ENCODE measurements at places on chromosomes 11 and 22.

GRCh38 chr22:19760951-19761724 lies 560 bp downstream of the TBX1 start:
- no peak for DNase-seq

DNA sequence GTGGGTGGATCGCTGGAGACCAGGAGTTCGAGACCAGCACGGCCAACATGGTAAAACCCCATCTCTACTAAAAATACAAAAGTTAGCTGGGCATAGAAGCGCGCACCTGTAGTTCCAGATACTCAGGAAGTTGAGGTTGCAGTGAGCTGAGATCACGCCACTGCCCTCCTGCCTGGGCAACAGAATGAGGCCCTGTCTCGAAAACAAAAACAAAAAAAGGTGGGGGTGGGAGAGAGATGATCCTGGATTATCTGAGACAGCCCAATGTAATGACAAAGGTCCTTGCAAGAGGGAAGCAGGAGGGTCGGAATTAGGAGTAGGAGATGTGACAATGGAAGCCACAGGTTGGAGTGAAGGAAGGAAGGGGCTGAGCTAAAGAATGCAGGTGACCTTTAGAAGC lies 87.6 kb upstream of the APOA1 start:
- DNase-seq, result no peak

DNA sequence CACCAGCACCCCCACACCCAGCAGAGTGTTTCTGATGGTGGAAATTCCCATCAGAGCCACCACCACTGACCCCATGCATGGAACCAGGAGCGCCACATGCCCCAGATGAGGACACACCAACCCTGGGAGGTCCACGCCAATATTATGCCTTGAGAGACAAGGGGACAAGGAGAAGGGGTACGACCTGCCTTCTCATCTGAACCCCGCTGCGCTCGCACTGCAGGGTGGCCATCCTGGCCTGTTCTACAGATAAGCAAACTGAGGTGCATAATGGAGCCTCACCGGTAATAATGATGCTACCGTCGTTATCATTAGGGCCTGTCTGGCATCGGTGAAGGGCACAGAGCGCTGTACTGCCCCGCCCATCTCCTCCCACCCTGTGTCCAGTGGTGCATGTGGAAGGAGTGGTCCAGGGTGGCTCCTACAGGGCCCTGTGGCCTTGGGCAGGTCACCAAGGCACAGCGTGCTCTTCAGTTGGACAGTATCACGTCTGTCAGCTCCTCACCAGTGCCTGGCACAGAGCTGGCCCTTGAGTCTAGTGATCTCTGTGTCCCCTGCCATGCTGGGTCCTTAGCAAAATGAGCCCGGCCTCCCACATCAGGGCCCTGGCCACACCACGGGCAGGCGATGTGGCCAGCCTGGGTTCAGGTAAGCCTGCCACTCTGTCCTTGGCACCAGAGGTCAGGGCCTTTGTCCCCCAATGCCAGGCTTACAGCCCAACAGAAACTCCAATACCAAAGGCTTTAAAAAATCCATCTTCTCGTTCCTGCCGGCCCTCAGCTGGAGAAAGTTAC lies 92.2 kb downstream of the PHF21B start:
- DNase-seq, result no peak

DNA sequence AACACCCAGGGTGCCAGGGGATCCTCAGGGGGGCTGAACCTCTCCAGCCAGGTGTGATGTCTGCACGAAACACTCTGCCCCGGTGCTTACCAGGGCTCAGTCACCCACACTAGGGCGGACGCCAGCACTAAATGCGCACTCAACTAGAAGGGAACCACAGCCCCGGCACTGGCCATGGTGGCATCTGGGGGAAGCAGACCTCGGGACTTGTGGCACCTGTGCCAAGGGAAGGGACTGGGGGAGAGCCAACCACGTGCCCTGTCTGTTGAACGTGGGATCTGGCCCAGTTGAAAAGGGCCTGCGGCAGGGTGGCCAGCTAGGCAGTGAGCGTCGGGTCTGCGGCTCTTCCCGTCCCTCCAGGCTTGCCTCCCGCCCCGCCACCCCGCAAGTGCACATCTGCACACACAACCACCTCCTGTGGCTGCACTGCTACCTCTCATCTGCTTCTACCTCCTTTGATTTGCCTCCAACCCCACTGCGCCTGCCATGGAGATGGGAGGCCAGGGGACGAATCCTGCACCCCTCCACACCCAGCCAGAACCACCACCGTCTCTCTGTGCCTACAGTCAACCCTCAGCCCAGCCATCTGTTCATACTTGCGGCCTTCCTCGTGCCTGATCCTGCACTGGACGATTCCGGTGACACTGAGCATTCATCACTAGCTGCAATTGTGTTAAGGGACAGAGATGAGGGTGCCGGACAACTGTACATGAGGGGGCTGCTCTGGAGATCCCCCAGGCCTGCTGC lies 15.0 kb upstream of the MOB2 start:
- DNase-seq, result no peak

DNA sequence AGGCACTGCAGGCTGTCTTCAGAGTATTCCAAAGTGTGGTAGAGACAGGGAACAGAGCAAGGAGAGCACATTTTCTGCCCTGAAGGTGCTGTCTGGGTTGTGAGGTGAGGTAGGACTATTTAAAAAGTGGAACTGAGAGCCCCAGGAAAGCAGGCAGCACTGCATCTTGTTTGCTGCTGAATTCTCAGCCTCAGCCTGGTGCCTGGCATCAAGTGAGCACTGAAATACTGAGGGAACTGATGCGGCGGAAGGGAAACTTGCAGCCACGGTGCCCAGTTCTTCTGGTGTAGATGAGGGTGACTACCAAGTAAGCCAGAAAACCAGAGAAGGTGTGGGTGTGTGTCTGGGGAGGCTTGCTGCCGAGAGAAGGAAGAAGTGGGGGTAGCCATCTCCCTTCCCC lies 59.5 kb downstream of the TNRC6B start:
- DNase-seq, result no peak

GRCh38 chr11:12922418-12922817 lies 86.7 kb upstream of the RASSF10 start:
- DNase-seq, result peak; percentile 69

- DNase-seq, result no peak
Observed at GRCh38 chr11:45345491-45345890, 59.4 kb upstream of the SYT13 start.

DNA sequence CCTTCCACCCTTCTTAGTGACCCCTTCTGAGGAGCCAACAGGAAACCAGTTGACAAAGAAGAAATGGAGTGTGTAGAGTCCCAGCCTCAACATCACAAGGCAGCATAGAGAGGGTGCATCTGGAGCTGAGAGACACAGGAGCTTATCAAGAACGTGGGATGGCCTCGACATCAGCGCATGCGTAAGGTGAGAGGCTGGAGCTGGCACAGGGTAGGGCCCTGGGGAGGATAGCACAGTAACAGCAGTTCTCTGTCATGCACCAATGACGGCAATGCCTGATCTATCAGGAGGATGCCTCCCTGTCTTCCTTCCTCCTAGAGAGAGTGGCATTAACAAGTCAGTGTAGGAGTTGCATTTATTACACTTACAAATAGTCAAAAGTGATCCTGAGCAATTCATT lies 426.1 kb downstream of the NTM start:
- no peak for DNase-seq

DNA sequence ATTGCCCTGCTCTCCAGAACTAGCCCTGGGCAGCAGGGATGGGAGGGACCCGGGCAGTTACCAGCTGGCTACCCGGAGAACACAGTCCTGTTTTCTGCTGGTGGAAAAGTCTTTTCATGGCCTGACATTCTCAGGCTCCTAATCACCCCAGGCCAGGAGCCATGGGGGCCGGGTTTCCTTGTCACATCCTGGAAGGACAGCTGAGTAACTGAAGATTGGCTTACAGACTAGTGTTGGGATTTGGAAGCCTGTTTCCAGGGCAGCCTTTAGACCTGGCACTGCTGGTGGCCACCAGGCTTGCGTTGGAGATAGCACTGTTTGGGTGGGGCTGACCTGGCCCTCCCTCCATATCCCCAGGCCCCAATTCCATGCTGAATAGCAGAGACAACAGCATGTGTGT lies 349.0 kb downstream of the CTTN start:
- no peak for DNase-seq

DNA sequence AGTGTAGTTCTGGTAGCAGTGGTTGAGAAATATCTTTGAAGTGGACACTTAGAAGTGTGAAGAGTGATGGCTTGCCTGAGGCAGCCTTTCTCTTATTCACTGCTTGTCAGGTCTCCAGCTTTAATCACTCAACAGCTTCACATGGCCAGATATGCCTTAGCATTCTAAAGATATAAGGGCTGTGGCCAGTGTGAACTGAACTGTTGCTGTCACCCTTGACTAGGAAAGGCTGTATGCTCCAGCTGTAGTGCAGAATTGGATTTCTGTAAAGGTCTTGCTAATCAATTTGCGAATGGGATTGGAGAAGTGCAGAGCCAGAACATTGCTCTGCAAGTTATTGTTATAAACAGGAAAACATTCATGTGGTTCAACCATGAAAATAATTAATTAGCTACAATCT lies 266.7 kb downstream of the TMEM135 start:
- DNase-seq, result peak; percentile 65

DNA sequence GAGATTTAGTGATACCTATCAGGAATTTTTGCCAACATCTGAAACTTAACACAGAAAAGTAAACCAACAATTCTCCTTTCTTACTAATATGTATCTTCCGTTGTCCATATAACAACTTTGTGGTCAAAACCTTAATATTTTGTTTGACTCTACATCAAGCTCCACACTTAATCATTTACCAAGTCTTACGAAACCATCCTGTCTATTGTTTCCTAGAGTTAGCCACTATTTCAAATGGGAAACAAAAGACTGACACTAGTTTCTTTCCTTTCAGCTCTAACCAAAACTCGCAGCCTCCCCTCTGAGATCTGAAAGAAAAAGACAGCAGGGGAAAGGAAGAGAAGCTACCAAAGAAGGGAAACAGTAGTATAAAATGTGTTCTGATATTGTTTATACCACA lies 26.5 kb upstream of the PRDM10 start:
- DNase-seq, result peak; percentile 15

DNA sequence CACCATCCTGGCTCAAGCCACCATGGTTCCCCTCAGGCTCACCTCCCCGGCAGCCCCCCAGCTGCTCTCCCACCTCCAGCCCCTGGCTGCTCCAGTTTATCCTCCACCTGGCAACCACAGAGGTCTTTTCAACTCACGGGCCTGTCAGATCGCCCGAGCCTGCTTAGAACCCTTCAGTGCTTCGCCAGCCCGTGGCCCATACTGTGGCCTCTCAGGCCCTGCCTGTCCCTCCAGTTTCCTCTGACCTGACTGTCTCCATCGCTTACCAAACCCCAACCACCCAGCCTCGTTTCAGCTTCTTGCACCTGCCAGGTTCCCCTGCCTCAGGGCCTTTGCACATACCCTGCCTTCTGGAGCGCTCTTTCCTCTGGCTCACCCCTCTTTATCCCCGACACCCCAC lies 6.9 kb downstream of the KCNC1 start:
- DNase-seq, result no peak

DNA sequence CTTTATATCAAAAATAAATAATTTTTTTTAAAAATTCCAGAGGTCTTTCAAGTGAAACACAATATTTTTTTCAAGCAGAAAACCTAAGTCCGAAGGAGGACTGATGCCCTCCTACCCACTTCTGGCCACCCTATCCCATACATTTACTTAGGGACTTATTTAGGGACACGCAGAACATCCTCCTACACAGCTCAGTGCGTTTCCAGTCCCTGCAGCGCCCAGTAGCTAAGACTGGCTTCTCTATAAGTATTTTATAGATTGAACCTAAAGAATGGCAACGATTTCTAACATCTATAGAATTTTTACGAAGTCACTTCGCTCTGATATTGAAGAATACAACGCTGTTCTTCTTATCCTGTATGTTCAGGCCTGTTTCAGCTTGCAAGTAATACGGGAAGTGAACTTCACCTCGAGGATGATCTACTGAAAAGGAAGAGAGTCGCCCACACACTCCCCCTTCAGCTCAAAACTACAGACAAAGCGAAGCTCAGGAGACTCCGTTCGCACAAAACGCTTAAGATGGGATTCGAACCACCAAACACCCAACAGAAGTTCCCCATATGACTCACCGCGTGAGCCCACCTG lies 328 bp downstream of the CHEK2 start:
- DNase-seq, result no peak

DNA sequence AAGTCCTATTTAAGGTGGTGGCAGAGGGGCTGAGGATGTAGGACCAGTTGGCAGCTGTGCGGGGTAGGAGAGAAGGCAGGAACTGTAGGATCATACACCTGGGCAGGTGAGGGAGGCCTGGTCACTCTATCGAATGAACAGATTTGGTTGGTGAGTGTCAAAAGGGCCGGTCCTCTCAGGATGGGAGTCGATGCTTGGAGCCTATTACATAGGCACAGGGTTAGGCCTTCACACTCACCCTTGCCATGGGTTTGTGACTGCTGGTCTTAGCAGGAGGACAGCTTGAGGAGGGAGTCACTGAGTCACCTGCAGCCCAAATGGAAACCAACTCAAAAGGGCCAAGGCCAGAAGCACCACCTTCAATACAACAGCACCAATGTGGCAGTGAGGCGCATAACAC lies 80.2 kb upstream of the NARS2 start:
- DNase-seq, result no peak

DNA sequence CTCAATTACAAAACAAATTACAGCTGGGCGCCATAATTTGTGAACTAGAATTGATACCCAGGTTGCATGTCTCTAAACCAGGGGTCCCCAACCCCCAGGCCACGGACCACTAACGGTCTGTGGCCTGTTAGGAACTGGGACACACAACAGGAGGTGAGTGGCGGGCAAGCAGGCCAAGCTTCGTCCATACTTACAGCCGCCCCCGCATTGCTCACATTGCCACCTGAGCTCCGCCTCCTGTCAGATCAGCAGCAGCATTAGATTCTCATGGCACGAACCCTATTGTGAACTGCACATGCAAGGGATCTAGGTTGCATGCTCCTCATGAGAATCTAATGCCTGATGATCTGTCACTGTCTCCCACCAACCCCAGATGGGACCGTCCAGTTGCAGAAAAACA lies 12.9 kb downstream of the FCHSD2 start:
- no peak for DNase-seq

- peak; percentile 63 for DNase-seq
Observed at GRCh38 chr11:2420502-2421225, 20.1 kb downstream of the TSSC4 start.

- no peak for DNase-seq
Observed at GRCh38 chr11:79255965-79256364, 184.9 kb downstream of the TENM4 start.

- DNase-seq, result no peak
Observed at GRCh38 chr22:46696229-46696518, 41.9 kb downstream of the CERK start.

- no peak for DNase-seq
Observed at GRCh38 chr22:20919718-20920117, 2.5 kb downstream of the CRKL start.

- DNase-seq, result no peak
Observed at GRCh38 chr22:40535189-40535512, 101.4 kb downstream of the MRTFA start.

All from fibroblast of lung (primary cell).